H54 (cell line): ENCODE measurements at places on chromosomes 2 and 18.

GRCh38 chr18:68262690-68263294 lies 452.1 kb downstream of the TMX3 start:
- peak; percentile 12 for DNase-seq

DNA sequence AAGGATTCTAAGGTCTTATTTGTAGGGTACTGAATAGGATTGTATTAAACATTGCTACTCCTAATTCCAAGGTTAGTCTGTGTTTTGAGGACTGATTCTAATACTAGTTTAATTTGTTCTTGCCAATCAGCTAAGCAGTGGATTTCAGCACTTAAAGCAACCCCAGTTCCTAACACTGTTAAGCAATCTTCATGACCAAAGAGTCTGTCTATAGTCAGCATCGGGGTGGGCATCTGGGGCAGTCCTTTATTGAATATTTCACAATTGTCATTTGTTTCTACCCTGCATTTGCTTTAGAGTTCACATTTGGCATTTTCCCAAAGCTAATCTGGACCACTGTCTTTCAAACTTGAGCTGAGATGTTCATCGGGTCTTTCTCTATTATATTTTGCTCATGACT lies 248.0 kb upstream of the TANK start:
- no peak for DNase-seq

DNA sequence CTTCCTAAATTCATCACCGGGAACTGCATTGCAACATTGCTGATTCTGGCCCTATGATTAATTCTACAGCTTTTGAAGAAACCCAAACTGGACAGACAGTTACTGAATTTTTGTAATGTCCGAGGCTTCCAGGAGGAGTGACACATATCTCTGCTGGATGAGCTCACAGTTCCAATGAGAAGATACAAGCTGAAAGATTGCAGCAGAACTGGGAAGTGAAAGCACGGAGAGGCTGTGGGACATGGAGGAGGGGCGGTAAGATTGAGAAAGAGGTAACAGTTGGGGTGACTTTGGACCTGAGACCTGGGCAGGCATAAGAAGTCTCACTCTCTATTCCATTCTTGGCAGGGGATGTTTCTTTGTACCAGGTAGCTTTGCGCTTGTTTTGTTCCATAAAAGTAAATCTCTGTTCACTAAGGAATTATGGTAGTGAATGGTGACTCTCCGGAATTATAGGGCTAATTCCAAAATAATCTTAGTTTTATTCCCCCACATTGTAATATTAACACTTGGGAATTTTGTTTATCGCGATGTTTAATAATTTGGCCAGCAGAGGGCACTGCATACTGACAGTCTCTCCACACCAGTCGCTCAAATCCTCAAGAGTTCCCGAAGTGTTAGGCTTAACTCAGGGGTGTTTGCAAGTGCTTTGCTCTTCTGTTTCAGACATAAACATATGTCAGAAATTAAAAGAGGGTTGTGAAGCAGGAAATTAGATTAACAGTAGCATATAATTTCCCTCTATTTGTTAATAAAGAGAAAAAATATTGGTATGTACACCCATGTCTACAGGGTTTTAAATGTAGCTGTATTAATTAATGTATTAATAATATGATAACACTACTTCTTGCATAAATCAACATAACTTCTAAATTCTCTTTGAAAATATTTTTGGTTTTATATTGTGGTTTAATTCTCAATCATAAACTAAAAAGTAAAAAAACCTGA lies 201.4 kb downstream of the SOCS6 start:
- no peak for DNase-seq

DNA sequence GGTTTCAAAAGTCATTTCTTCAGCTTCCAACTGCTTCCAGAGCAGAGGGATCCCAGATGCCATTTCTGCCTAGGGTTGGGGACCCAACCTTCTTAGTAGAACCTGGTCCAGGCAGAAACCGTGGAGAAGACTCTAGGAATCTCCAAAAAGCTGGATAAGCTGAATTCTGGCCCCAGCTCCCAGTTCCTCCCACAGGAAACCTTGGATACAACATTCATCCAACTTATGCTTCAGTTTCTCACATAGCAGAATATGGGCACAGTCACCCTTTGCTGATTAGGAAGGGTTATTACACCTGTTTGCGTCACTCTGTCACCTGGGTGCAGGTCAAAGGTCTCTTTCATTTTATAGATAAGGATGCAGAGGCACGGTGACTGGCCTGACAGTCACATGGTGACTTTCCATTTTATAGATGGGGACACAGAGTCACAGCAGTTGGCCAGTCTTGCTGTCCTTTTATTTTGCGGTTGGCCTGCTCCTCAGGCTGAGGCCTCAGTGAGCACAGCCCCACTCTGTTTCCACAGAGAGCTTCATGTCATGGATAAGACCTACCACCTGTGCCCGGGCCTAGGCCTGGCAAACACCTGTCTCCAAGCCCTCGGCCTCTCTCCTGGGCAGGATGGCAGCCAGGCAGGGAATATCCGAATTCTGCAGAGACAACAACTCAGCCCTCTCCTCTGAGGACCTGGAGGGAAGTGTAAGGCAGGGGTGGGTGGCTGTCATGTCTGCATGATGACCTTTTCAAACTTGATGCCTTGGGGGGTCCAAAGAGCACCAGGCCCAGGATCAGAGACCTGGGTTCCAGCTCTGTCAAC lies 148.8 kb downstream of the SMAD7 start:
- DNase-seq = no peak

GRCh38 chr2:30679426-30680088 lies 127.7 kb downstream of the CAPN13 start:
- no peak for DNase-seq

DNA sequence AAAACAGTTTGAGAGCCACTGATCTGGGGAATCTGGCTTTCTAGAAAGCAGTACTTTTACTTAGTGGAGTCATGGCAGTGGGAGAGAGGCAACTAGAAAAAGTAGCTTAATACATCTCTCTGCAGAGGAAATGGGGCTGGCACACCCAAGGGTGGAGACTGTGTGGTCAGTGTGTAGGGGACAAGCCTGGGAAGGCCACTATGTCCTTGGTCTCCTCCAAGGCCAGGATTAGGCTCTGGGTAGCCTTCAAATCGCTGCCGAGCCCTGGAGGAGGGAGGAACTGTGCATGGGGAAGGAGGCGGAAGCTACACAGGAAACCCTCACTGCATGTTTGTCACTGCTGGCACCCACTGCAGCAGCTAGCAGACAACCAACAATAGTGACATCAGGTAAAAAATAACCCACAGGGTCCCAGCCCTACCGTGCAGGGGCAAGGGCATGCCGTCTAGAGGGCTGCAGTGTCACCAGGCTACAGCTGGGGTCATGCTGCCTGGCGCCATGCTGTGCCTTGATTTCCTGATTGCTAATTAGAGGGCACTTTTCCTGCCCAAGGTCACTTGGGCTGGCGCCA lies 34.8 kb downstream of the LBH start:
- DNase-seq = no peak

DNA sequence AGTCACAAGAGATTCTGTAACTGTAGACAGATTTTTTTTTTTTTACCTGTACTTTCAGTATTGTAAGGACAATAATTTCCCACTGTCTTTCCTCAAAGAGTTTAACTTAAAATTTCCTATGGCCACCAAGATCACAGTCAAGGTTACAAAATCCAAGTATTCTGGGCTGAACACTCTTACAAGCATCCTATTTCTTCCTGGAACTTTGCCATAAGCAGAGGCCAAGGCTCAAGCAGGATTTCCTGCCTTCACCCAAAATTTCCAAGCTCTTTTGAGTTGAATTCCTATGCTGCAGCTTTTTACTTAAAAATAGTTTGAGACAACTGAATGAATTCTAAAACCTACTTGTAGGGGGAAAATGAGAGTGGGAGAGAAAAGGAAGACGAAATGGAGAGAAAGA lies 299.4 kb downstream of the ZNF516 start:
- no peak for DNase-seq

- peak; percentile 52 for DNase-seq
Measured at GRCh38 chr2:46117379-46117778, 179.8 kb upstream of the EPAS1 start.

DNA sequence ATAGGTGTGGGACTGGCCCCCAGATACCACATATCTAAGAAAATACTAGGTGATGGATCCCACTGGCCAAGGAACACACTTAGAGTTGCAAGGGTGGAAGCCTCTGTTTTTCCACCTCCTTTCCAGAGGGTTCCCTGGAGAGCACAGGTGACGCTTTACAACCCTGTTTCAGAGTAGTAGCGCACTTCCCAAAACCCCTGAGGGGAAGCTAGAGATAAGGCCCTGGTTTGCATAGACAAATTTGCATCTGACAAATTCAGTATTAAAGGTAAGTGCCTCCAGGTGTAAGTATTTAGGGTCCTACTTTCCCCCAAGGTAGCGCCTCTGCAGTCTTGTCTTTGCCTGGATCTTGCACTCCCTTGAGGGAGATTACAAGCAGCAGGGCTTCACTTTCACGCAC lies 474 bp upstream of the CERKL start:
- no peak for DNase-seq

- DNase-seq = no peak
Measured at GRCh38 chr2:119701352-119701751, 22.4 kb downstream of the TMEM177 start.

- DNase-seq = peak; percentile 13
Measured at GRCh38 chr2:108449410-108450130, 564 bp downstream of the GCC2 start.

DNA sequence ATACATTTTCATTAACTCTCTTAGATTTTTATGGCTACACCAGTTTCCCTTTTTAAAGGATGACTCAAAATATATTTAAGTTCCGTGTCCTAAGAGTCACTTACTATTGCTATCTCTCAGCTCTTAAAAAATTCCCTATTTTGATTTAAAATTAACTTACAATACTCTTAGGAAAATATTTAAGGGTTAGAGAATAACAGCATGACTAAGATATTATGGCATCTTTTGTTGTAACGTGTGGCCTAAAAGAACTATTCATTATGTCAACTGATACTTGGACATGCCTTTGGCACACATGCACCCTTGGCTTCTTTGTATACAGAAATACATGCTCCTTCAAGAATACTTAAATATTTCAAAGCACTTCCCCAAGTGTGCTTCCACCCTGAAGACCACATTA lies 42.3 kb downstream of the SCN3A start:
- no peak for DNase-seq

DNA sequence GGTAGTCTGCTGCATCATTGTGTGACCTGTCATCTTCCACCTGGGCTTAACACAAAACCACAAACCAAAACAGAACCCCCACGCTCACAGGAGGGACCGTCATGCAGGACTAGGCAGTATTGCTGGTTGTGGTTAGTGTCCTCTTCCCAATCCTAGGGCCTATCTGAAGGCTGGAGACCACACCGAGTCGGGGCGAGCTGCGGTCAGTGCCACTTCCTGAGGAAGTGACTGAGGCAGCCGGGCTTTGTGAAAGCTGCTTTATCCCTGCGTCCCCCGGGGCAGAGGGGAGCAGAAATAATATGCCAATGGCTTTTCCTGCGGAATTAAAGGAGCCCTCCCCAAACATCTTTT lies 22.9 kb downstream of the ZNF532 start:
- no peak for DNase-seq

DNA sequence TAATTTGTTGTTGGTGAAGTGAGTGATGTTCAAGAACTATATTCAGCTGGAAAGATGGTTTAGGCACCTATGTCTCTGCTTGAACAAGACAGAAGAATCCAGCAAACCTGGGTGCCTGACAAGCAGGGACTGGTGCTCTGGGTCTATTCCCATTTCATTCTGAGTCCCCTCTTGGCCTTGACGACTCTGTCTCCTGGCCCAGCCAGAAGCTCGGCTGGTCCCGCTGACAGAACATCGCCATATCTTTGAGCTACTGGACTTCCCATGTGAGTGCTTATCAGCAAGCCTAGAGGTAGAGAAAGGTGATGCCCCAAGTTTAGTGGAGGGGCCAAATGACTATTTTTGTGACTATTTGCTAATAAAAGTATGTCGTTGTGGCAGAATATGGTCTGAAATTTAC lies 48.2 kb downstream of the SDC1 start:
- DNase-seq = no peak
